ENCODE measurements at places on chromosomes 6 and 20.

- DNase-seq: no peak
Observed at GRCh38 chr6:27582928-27583725, 110.2 kb upstream of the ZNF184 start.

- DNase-seq: no peak
Observed at GRCh38 chr6:36598739-36599318, 4.7 kb downstream of the SRSF3 start.

- no peak for DNase-seq
Observed at GRCh38 chr6:169215201-169215681, 38.4 kb downstream of the THBS2 start.

DNA sequence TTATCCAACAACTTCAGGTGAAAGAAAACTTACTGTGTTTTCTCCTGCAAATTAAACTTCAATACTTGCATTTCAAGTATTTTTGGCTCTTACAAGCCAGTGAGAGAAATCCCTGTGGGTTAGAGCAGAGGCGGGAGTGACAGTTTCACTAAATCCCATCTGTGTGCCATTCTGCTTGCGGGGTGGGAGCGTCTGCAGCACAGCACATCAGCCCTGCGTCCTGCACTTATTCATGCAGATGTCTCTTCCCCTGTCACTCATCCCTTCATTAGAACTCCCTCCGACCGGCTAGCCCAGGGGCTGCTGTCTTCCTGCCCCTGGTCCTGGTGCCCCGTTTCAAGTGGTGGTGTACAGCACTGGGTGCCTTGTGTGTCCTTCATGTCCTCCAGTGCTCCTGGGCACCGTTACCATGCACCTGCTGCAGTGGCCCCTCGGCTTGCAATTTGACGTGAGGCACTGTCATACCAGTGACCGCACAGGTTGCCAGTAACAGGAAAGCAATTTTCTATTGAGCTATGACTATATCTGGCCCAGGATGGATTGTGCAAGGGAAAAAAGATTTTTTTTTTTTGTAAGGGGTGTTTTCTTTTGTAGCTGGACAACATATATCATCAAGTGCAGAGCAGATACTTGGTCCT lies 59.4 kb downstream of the INSM1 start:
- no peak for DNase-seq

- DNase-seq: no peak
Observed at GRCh38 chr6:139479433-139480222, 105.2 kb upstream of the CITED2 start.

DNA sequence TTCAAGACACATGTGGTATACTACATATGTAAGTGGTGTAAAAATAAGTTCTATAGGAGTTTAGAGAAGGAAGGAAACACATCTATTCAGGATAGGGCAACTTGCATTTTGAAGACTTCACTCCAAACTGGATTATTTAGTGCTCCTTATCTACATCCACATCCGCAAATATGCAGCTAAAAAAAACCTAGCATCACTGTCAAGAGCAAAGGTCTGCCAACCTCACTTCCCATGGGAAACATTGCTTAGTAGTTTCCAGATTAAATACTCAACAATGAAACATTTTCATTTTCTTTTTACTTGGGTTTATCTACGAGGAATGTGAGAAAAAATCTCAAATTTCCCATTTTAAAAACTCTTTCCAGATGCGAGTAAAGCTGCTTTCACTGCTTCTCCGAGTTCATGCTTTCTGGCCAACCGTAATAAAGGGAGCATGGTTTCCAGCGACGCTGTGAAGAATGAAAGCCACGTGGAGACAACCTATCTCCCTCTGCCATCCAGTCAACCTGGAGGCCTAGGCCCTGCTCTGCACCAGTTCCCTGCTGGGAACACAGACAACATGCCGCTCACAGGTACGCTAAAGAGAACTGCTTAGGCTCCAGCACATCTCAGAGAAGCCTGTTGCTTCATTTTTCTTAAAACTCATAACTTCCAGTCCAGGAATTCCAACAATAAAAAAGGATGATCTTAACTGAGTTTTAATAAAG lies 48.2 kb downstream of the RFX6 start:
- DNase-seq: no peak

- no peak for DNase-seq
Observed at GRCh38 chr6:130943738-130944137, 116.5 kb downstream of the SMLR1 start.

DNA sequence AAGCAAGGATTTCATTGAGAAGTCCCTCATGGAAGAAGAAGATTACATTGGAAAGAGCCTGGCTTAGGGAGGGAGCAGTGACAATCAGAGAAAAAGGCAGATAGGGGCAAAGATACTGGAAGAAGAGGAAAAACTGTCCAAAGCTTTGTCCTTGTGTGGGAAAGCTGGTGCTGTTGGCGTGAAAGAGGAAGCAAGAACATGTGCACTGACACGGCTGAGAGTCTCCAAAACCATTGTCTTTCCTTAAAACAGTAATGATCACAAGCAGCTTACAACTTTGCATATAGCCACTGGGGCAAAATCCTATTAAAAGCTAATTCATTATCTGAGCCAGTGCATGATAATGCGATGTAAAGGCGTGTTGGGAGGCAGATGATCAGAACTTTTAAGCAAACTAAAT lies 85.1 kb upstream of the ESR1 start:
- no peak for DNase-seq

- no peak for DNase-seq
Observed at GRCh38 chr20:56769921-56770600, 141.0 kb downstream of the TFAP2C start.

GRCh38 chr6:120876424-120876823 lies 457.9 kb downstream of the TBC1D32 start:
- no peak for DNase-seq

- DNase-seq: no peak
Observed at GRCh38 chr20:17663486-17663885, 18.6 kb downstream of the RRBP1 start.

DNA sequence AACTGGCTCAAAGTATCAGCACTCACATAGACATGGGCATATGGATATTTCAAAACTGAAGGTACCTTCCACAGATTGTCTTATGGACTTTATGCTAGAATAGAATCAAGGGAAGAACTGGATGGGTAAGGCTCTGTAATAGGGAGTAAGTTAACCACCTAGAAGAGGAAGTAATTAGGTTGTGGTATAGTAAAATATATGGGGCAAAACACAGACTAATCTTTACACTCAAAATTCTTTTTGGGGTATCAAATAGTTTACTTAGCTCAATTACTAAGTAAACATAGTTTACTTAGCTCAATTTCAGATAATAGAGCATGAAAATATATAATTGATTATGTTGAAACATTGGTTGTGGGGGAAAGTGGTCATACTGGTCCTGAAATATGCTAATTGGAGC lies 94.2 kb upstream of the ATXN1 start:
- no peak for DNase-seq

DNA sequence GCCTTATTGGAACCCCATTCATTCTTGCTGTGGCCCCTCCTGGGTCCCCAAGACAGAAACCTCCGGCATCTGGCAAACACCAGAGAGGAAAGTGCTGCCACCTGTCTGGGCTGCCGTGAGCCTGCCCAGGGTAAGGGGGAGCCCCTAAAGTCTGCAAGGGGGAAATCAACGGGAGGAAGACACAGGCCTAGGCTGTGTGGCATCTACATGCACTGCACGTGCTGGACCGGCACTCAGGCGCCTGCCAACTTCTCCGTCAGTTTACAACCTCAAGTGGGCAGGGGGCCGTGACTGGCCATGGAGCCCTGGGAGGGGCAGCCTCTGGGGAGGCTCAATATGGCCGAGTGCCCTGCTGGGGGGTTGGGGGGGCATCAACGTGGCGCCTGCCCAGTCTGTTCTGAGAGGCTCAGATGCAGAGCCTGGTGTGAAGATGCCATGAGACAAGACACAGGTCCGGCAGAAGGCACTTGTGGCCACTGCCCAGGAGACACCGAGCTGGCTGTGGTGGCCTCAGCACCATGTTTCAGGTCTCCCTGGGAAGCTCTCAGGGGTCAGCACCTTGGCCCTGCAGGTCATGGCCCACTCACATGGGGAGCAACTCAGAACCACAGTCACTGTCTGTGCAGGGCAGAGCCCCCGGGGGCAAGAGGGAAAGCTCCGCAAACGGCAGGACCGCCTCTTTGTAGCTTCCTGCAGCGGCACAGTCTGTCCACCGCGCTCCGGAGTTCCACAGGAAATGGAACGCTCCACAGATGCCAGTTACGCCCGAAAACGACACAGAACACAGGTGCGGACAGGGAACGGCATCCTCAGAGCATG lies 8.4 kb downstream of the UCKL1 start:
- no peak for DNase-seq

DNA sequence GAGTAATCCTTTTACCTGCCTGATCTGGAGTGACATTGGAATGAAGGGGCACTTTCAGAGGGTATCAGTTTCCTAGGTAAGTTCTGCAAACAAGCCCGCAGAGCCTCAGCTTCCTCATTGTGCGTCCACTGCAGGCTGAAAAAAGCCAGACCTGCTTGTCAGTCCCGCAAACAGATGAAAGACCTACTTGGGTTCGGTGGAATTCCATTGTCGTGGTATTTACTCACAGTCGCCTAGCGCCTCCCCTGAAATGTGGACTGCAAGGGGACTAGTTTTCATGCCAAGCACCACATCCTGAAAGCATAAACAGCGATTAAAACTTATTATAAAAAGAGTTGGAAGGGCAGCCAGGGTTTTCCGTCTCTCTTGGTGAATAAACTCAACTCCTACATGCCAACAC lies 121.5 kb downstream of the PAX1 start:
- DNase-seq: no peak

DNA sequence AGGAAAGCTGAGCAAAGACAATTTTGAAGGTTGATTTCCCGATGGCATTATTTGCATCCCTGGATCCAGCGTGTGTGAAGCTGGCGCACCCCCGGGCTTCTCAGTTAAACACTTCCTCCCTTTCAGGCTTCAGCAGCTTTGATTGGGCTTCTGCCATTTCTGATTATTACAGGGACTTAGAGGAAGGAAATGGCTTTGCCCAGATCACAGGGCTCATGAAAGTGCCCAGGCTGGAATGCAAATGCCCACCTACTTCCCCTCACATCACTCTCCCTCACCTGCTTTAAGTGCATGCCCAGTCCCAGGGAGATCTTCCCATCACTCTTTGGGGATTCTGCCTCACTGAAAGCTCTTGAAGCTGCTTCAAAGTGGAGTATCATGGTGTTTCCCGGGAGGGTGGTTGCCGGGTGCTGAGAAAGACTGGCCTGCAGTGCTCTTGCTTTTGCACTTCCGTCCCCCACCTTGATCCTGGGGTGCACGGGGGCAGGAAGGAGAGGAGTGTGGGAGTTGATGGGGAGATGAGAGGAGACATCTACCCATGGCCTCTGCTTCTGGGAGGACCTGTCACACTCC lies 28.3 kb downstream of the PHACTR3 start:
- peak; percentile 34 for DNase-seq

- DNase-seq: no peak
Observed at GRCh38 chr6:119552021-119552420, 202.5 kb upstream of the MAN1A1 start.

DNA sequence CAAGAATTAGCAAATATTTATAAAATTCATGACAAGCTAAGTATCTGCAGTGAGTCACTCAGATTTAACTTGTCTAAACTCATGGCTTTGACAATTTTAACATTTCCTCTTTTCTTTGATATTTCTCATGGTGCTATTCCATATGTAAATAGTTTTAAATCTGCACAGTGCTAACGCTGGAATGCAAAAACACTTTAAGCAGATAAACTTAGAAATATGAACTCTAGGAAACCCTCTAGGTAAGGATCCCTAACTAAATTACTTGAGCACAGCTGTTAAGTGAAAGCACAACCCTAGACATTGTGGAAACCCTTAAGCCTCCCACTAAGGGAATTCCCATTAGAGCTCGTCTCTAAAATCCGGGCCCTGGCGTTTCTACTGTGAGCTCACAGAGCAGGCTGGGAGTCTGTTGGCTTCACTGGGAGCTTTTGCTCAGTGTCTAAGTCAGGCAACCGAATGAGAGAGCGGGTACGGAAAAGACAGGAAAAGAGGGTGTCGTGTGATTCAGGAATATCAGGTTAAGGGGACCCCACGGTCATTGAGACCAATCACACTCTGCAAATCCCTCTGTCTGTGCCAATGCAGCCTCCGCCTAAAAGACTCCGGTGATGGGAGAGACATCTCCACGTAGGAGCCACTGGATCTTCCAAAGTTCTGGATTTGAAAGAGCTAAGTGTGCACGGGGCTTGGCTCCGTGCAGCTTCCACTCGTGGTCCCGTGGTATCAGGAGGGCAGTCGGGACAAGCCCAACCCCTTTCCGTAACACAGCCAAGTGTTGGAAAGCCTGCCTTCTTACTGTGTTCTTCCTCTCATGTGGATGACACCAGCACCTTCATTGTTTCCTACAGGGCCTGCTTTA lies 112.3 kb upstream of the RPS6KA2 start:
- no peak for DNase-seq

- DNase-seq: no peak
Observed at GRCh38 chr6:161128230-161128629, 136.7 kb downstream of the MAP3K4 start.

DNA sequence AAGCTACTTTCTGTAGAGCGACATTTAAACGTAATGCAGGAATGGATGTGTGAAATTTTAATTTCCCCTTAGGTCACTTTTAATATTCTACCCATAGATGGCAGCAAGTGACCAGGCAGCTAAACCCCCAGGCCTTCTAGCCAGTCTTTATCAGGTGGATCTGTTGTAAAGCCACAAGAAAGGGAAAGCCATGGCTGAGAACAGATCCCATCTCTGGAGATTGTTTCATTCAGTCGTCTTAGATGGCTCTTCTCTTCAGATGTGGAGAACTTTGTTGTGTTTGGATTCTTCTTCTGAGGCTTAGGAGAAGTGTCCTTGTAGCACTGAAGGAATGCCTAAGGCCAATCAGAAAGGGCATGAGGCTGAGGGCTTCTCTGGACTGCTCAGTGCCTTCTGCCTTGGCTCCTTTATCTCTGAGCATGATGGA lies 15.8 kb upstream of the RNF182 start:
- DNase-seq: peak; percentile 7

Measured in substantia nigra (tissue), 51 donors.